Vagina (tissue), 2 donors: ENCODE measurements at places on chromosomes 16 and 17.
A peak's percentile ranks its signal among the peaks of the same experiment; 100 is the strongest.

DNA sequence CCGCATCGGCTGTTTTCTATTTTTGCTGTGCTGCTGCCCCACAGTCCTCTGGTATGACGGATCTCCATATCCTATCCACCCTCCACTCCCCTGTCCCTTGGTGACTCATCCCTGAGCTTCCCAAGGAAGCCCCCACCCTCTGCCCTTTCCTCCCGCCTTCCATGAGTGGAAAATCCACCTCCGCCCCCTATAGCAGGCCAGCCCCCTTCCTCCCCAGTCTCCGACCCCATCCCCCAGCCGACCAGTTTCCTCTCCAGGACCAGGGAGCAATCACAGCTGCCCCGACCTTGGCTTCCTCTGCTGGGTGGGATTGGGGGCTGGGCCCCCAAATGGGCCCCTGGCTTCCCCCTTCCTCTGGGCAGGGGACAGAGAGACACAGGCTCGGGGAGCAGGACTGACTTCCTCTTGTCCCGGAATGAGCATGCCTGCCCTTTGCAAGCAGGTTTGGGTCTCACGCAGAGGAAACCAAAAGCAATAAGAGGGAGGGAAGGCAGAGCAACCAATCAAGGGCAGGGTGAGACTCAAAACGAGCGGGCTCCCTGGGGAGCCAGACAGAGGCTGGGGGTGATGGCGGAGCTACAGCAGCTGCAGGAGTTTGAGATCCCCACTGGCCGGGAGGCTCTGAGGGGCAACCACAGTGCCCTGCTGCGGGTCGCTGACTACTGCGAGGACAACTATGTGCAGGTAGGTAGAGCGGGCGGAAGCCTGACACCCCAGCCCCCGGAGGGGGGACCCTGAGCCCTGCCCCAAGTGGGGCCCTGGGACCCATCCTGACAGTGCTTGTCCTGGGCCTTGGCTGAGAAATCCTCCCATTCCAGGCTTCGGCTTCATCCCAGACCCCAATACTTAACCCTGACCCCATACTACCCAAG, at the start of the genes ABI3 and GNGT2:
Gene ABI3 (plus strand): TSS at position 550 of the 872 bp plus-strand sequence. CDS start 18 bp downstream, at position 568.
Gene GNGT2 (minus strand): TSS at position 417 of the 872 bp plus-strand sequence. CDS start 3,152 bp downstream, outside the sequence.
- no peaks in the 10 kb centered on the region for H3K27me3 ChIP-seq
- H3K4me1 ChIP-seq, result peaks cover 14% of the 10 kb centered on the region
- H3K27ac ChIP-seq, result peak within 1 kb of the TSS; percentile 68

DNA sequence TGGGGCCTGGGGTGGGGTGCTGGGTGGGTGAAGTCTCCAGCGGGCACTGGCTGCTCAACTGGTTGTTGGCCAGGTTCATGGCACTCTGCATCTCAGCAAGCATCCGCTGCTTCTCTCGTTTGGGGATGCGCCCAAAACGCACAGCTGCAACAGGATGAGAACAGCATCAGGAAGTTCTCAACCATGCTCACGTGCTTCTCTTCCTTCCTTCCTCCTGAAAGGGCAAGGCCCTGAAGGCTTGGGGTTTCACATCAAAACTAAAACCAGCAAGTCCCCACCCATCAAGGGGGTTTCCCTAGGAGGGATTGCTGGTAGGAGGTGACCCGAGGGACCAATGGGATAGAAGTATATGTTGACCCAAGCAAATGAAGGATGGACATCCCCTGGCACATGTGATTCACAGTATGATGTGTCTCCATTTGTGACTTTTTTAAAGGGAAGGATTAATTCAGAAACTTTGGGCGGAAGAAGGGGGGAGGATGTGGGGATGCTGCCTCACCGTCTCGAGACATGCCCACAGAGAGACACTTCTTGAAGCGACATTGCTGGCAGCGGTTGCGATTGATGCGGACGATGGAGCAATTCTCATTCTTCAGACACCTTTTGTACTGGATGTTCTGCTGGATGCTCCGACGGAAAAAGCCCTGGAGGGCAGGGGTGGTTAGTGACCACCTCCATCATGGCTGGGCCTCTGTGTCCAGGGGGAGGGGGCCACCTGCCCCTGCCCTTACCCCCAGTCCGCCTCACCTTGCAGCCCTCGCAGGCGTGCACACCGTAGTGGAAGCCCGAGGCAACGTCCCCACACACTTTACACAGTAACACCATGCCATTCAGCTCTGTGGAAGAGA, 4.2 kb downstream of the NR1D1 start:
- H3K27ac ChIP-seq, result peak overlapping the region; percentile 98
- H3K4me3 ChIP-seq, result peak overlapping the region; percentile 80
- no peaks in the 10 kb centered on the region for H3K27me3 ChIP-seq
- peaks cover 80% of the 10 kb centered on the region for H3K4me1 ChIP-seq
- DNase-seq, result no peak

GRCh38 chr17:27458524-27458908, 2.3 kb downstream of the KSR1 start:
- no peaks in the 10 kb centered on the region for H3K27me3 ChIP-seq
- no peaks in the 10 kb centered on the region for H3K36me3 ChIP-seq
- H3K27ac ChIP-seq, result peak overlapping the region; percentile 88
- peaks cover 70% of the 10 kb centered on the region for H3K4me1 ChIP-seq
- DNase-seq, result no peak
- H3K4me3 ChIP-seq, result no peak overlapping the region

DNA sequence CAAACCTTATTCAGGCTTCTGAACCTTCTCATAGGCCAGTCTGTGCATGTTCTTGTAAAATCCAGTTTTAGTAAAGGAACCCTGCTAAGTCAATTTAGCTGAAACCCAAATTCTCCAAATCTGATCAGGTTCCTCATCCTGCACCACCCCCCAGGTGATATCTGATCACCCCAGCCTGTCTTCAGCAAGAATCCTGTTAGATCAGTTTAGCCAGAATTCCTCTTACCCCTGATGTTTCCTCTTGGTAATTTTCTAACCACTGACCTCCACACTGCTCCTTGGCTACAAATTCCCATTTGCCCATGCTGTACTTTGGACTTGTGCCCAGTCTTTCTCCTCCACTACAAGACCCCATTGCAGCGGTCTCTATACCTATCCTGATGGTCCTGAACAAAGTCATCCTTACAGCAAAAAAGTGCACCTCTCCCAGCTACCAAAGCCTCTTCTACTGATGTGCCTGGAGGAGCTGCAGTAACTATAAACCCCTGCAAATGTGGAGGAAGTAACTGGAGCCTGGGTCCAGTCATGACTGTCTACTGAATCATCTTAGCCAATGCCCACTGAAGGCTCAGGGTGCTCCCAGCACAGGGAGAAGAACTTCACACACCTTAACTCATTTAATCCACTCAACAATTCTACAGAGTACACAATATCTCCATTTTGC, 23.8 kb downstream of the TEX14 start:
- no peak for DNase-seq
- no peaks in the 10 kb centered on the region for H3K36me3 ChIP-seq
- H3K27me3 ChIP-seq, result no peaks in the 10 kb centered on the region
- H3K4me1 ChIP-seq, result no peaks in the 10 kb centered on the region
- H3K4me3 ChIP-seq, result no peak overlapping the region
- no peak overlapping the region for H3K27ac ChIP-seq

DNA sequence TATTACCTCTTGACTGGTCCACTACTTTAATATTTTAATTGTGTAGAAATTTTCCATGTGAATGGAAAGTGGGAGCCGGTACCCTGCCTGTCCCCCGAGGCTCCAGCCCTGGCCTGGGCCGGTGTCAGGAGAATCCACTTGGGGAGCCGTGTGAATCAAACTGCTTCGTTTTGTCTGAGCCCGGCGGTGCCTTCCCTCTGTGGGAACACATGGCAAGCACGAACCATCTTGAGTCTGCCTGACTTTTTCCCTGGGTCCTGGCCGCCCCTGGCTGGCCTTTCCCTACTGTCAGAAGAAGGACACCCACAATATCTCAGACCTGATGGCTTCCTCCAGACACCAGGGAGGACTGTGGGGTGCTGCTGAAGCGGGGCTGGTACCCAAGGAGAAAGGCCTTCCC, 12.4 kb upstream of the MYO15B start:
- no peak for DNase-seq
- no peaks in the 10 kb centered on the region for H3K4me1 ChIP-seq
- no peak overlapping the region for H3K4me3 ChIP-seq
- no peaks in the 10 kb centered on the region for H3K27me3 ChIP-seq

- no peaks in the 10 kb centered on the region for H3K27me3 ChIP-seq
- H3K36me3 ChIP-seq, result no peaks in the 10 kb centered on the region
- no peak overlapping the region for H3K4me3 ChIP-seq
- no peak for DNase-seq
These were observed 7.3 kb upstream of the GAS7 start for GRCh38 chr17:10205549-10206185.

DNA sequence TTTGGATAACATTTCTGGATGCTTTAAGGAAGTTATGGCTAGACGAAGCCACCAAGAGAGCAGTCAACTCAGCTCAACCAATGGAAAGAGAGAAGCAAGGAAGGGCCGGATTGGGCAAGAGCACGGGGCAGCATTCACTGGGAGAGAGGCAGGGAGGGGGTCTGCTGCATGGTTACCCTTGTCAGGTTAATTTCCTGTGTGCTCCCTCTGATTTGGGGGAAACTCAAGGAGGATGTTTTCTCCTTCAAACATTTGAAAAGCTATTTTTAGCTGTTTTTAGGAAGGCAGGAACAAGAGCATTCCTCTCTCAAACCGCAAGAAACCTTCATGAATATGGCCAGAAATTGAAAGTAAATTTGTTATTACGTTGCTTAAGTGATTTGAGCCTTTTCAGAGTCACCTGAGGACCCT, 118.5 kb upstream of the ZFHX3 start:
- no peaks in the 10 kb centered on the region for H3K27me3 ChIP-seq
- H3K4me3 ChIP-seq, result peak overlapping the region; percentile 10
- peak overlapping the region; percentile 4 for H3K27ac ChIP-seq
- no peaks in the 10 kb centered on the region for H3K36me3 ChIP-seq

DNA sequence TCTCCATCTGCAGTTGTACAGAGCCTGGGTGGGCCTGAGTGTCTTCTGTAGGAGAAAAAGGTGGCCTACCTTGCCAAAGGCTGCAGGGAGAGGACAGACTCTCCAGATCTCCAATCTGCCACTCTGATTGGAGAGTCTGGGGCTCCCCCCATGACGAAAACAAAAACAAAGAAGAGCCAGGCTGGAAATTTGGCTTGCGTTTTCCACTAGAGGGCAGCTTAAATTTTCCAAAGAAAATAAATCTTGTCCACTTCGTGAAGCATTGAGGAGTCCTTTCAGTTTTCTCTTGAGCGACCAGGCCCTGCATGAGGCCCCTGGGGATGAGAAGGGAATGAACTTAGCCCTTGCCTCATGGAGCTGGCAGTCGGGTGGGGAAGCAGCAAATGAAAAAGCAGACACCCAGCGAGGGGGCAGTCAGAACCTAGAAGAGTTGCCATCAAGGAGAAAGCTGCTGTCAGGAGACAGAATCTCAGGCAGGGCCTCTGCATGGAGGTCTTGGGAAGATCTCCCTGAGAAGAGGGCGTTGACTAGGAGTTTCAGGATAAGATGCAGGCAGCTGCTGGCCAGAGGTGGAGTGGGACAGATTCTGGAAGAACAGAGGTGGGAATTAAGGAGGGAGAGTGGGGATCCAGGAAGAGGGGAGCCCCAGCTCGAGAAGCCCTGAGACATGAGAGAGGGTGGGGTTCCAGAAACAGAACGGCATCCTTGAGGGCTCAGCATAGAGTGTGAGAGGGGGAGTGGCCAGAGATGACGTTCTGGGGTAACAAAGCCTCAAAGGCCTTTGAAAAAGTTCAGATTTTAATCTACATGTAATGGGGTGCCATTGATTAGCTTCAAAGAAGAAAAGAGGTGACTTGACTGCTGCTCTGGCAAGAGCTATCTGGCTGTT, 8.4 kb upstream of the SHCBP1 start:
- no peak for DNase-seq
- H3K27me3 ChIP-seq, result no peaks in the 10 kb centered on the region
- no peaks in the 10 kb centered on the region for H3K4me1 ChIP-seq
- no peaks in the 10 kb centered on the region for H3K36me3 ChIP-seq
- H3K4me3 ChIP-seq, result no peak overlapping the region

DNA sequence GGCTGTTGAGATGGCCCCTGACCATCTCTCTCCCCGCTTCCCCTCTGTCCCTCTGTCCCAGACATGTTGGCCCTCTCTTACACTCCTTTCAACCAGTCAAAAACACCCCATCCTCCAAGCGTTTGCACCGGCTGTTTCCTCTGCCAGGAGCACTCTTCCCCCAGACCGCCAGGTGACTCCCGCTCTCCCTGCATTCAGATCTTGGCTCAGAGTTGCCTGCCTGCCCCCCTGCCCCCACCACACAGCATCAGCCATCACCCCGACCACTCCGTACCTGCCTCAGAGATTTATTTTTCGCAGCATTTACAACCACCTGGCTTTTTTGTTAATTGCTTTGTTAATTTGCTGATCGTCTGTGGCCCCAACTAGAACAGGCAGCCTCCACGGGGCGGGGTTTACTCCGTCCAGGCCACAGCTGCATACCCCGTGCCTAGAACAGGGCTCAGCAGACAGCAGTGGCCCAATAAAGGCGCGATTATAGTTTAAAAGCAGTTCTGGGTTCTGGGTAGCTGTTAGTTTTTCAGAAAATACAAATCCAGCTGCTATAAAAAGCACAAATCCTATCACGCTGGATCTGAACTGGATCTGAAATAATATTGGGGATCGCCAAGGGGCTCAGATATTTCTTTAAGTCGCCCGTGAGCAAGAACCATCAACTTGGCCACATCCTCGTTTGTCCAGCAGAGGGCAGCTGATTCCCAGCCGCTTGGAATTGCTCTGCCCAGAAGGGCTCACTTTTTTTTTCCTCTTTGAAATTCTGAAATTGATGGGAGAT, 173.6 kb downstream of the IRF8 start:
- DNase-seq, result no peak
- H3K36me3 ChIP-seq, result no peaks in the 10 kb centered on the region
- no peak overlapping the region for H3K27ac ChIP-seq
- no peaks in the 10 kb centered on the region for H3K27me3 ChIP-seq
- H3K4me1 ChIP-seq, result no peaks in the 10 kb centered on the region

DNA sequence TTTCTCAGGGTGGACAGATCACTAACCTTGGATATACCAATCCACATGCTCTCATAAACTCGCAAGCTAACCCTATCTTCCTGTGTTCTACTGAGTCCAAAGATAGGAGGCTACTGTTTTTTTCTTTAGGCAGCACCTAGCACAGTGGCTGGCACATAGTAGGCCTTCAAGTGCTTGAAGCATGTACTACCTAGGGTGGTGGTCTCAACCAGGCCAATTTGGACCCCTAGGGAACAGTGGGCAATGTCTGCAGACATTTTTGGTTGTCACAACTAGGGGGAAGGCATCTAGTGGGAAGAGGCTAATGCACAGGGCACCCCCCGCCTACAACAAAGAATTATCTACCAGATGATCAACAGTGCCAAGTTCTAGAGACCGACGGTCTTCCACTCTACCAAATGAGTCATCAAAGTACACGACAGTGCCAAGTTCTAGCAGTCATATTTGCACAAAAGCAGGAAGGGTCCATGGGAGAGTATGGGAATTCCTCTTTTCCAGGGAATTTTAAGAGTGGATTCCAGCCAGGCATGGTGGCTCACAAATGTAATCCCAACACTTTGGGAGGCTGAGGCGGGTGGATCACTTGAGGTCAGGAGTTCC, 390.3 kb downstream of the SLC39A11 start:
- H3K4me3 ChIP-seq, result no peak overlapping the region
- H3K27me3 ChIP-seq, result no peaks in the 10 kb centered on the region
- no peak overlapping the region for H3K27ac ChIP-seq
- no peak for DNase-seq

- H3K4me3 ChIP-seq, result no peak overlapping the region
- H3K36me3 ChIP-seq, result no peaks in the 10 kb centered on the region
- H3K4me1 ChIP-seq, result no peaks in the 10 kb centered on the region
- H3K27ac ChIP-seq, result no peak overlapping the region
- no peaks in the 10 kb centered on the region for H3K27me3 ChIP-seq
These were observed 18.8 kb upstream of the MARCHF10 start for GRCh38 chr17:62826956-62827355.
